NCI-H526 (cell line): ENCODE measurements at places on chromosomes 2 and 18.

DNA sequence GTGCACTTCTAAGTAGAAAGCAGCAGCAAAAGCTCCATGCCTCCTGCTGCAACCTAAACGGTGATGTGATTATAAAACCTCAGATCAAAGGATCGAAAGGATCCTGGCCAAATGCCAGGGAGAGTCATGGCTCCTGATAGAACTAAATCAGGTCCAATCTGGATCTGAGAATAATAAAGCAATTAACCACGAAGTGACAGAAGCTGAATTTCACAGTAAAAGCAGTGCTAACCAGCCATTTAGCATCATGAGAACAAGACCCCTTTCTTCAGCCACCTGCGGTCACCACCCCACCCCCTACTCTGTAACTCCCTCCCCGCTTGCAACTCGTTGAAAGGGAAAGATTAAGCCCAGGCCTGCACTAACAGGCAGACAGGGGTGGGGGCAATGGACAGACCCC, 748.7 kb downstream of the BCL11A start:
- no peak for DNase-seq

- DNase-seq, result no peak
Measured at GRCh38 chr2:240645801-240646175, 20.5 kb downstream of the GPR35 start.

- DNase-seq, result no peak
Measured at GRCh38 chr2:169509298-169509885, at the start of gene KLHL41. KLHL41 (plus strand) TSS chr2:169509702; CDS start chr2:169509779, 77 bp downstream.

GRCh38 chr2:231715988-231716616, 7.8 kb downstream of the PTMA start:
- no peak for DNase-seq

DNA sequence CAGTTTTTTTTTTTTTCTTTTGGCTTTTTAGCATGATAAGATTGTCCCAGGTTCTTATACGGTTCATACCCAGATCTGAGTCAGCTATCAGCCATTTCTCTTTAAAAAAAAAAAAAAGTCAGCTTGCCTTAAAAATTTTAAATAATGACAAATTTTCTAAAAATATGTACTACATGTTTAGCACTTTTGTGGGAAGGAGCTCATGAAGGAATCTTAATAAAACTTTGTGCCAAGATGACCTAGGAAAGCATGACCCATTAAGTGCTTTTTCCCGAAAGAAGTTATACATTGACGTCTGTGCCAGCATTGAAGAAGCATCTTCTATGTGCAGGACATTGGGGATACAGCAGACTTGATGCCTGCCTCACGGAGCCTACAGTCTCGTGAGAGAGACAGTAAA, 4.5 kb upstream of the RBMS1 start:
- no peak for DNase-seq

DNA sequence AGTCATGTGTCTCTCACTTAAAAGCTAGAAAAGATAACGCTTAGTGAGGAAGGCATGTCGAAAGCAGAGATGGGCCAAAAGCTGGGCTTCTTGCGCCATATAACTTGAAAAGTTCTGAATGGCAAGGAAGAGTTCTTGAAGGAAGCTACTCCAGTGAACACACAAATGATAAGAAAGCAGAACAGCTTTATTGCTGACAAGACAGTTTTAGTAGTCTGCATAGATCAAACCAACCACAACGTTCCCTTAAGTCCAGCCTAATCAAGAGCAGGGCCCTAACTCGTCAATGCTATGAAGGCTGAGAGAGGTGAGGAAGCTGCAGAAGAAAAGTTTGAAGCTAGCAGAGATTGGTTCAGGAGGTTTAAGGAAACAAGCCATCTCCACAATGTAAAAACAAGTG, 55.7 kb downstream of the GALNT1 start:
- no peak for DNase-seq

GRCh38 chr2:11869391-11869991, 123.1 kb downstream of the LPIN1 start:
- DNase-seq, result no peak

GRCh38 chr2:135317375-135317774, 213.6 kb downstream of the ZRANB3 start:
- no peak for DNase-seq

DNA sequence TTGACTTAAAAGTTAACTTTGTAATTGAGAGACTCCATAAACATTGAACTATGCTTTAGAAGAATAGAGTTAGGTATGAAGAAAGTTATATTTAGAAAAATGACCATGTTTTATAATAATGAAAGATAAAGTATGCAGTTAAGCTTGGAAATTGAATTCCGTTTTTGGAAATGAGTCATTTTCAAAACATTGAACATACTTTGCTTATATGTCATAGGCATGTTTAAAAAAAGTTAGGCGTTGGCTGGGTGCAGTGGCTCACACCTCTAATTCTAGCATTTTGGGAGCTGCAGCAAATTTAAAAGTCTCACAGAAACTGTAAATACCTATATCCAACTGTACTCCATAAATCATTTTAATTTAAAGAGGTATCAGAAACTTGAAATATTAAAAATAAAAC, 607.4 kb downstream of the CBLN2 start:
- no peak for DNase-seq

GRCh38 chr2:155815851-155816250, 516.7 kb downstream of the NR4A2 start:
- peak; percentile 58 for DNase-seq

- no peak for DNase-seq
Measured at GRCh38 chr2:104660991-104661390, 192.9 kb upstream of the POU3F3 start.

GRCh38 chr2:172013396-172013795, 13.6 kb downstream of the METAP1D start:
- no peak for DNase-seq

DNA sequence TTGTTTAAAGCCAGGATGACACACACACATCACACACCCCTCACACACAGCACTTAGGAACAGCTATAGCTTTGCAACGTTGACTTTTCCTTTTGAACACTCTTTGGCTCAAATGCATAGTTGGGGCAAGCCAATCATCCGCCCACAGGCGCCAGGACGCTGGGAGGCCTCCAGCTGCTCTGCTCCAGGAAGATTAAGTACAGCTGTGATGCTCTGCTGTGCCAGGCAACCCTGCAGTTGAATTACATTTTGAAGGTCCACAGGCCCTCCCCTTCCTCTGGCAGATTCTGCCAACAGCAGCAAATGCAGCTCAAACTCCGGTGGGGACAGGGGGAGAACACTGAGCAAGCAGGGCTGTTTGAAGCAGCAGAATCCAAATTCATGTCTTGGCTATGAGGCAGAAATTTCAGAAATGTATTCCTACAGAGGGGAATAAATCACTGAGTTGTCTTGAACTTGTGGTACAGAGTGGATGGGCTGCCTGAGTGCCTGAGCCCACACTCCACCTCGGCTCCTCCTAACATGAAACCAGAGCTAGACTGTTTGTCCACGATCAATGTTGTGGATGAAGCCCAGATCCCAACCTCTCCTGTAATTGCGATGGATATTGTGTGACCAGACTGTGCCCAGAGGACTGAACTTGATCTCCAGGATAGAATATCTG, 86.5 kb upstream of the PPP1CB start:
- no peak for DNase-seq

GRCh38 chr2:86393521-86394491, 47.4 kb upstream of the KDM3A start:
- DNase-seq, result no peak

DNA sequence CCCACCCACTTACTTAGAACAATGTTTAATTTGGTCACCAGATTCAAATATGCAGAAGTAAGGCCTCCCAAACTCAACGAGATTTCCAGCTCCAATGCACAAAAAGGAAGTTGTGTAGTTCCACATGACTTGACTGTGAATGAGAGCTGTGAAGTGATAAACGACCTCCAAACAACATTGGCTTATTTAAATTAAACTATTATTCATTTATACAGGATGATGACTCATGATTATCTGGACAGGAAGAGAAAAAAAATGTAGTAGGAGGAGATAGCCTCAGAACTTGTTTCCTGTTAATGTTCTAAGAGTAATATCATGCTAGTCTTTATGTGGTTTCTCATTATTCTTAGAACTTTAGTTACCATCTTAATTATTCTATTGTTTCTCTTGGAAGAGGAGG, 237.3 kb downstream of the C1D start:
- no peak for DNase-seq

GRCh38 chr2:69223759-69224511, 163.1 kb downstream of the GFPT1 start:
- no peak for DNase-seq

DNA sequence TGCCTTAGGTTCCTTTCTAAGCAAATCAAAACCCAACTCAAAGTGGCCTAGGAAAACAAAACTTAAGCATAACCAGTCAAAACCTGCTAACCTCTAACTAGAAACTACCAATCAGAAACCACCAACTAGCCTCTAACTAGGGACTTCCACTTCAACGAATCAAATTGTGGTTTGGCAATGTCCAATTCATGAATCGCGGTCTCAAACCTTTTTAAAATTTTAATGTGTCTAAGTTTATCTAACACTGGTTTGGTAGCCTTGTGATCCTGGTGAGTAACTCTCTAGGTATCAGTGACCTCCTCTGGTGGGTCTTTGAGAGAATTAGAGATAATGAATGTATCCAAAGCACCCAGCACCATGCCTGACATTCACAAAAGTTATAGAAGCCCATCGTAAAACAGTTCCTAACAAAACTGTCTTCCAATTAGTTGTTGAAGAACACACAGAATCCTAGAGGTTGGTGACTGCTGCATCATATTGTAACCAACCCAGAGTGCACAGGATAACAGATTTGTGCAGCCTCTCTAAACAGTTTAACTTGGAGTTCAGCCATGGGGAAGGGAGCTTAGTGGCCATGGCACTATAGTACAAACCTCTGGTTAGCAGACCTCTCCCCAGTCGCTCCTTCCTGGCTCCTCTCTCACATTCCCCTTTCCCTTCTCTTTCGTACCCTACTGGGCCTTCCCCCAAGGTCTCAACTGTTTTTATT, 45.2 kb upstream of the B3GNT2 start:
- no peak for DNase-seq

GRCh38 chr2:181943411-181944124, 42.1 kb upstream of the PPP1R1C start:
- no peak for DNase-seq

DNA sequence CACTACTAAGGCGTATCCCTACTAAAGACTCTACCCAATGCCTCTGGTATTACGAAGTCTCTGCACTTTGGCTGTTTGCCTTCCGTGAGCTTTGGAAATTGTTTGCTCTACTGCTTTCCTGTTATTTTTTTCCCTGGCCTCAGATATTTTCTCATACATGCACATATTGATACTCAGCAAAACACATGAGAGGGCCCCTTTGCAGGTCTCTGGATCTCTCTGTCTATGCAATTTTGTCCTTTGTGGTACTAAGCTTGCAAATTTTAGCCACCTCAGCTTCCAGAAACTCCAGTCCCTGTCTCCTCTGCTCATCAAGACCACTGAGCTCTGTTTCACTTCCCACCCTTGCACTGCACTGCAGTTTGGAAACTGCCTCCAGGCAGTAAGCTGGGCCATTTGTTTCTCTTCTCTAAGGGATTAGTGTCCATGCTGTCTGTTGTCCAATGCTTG, 46.6 kb downstream of the TAF1B start:
- DNase-seq, result no peak

DNA sequence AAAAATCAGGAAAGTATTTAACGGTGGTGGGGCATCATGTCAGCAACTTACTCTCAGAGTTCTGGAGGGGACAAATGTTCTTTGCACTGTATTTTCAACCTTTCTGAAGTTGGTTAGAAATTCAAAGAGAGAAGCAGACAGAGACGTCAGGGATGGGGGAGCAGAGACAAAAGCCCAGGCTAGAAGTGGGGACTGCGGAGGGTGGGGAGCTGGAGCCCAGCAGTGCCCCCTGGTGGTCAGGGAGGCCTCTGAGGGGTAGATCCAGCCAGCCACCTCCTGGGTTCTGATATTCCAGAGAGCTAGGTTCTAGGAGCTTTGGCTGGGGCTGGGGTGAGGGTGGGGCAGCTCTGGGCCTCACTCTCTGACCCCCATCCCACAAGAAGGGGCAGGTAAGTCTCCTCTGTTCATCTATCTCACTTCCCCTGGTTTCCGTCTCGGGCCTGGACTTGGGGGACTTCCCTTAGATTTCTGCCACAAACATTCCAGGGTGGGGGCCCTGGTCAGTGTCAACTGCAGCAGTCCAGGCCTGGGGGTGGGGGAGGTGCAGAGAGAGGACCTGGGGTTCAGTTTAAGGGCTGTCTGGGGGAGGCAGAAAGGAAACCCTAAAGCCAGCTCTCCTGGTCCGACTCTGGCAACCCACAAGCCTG, 8.9 kb downstream of the TNS1 start:
- DNase-seq, result peak; percentile 71

GRCh38 chr2:179646173-179646769, 215.1 kb downstream of the ZNF385B start:
- DNase-seq, result no peak

DNA sequence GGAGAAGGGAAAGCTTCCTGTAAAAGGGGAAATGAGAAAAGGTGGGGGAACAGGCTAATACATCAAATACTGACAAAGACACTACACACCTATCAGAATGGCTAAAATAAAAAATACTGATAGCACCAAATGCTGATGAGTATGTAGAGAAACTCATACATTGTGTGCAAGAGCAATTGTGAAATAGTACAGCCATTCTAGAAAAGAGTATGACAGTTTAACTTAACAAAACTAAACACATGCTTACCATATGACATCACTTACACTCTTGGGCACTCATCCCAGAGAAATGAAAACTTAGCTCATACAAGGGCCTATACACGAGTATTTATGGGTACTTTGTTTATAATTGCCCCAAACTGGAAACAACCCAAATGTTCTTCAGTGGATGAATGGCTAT, 53.4 kb downstream of the ZNF638 start:
- DNase-seq, result no peak

GRCh38 chr2:189849550-189849949, 65.3 kb downstream of the PMS1 start:
- no peak for DNase-seq

- DNase-seq, result no peak
Measured at GRCh38 chr2:126913881-126914615, 15.4 kb downstream of the TEX51 start.

DNA sequence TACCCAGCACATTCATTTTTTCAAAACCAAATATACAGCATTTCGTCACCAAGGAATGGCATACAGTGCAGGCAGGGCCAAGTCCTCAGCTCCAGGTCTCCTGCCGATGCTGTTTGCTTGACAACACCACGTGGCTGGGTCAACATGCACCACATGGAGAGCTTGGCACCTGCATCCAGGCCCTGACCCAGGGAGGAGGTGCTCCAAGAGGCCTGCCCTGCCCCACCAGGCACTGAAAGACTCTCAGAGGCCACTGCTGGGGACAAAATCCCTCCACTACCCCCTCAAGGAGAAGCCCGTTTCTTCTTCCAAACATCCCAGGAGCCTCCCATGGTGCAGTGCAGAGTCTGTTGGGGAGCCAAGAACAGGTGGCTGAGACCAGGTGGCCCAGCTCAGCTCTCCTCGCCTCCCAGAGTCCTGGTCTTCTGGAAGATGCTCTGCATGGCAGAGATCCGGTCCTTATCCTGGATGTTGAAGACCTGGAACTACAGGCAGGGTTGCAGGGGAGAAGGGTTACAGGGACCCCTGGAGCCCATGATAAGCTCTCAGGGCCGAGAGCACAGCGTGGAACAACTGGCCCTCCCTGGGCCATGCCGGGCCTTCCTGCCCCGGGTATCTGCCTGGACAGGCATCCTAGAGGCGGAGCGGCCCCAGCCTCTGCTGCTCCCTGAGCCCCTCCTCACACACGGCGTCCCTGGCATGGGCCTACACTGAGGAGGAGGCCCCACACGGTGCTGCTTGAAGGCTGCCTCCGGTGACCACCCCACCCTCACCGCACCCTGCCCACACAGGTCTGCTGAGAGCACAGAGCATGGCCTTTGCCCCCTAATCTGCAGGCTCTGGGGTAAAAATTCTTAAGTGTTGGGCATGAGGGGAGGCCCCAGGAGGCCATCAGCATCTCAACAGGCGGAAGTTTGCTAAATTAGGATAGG, 9.0 kb downstream of the MAB21L4 start:
- DNase-seq, result no peak
